ENCODE measurements at places on chromosomes 1 and 21. TPM values are rescaled to one million over a fixed set of nuclear protein-coding genes. Genes with fewer than 3 reads are reported as not detected.

Gene ADAM30
- not detected for total RNA-seq

Gene AIRE
- total RNA-seq, result 0.09 TPM

Gene AZIN2
- total RNA-seq, result 8.7 TPM

Gene TMEM52
- total RNA-seq, result 0.82 TPM

Gene MYOG
- not detected for total RNA-seq

Gene TUFT1
- 6.9 TPM for total RNA-seq

Gene PGLYRP3
- not detected for total RNA-seq

Gene TNFSF4
- 2.3 TPM for total RNA-seq

GRCh38 chr1:224763126-224763775 is 147.1 kb downstream of the CNIH3 start:
- DNase-seq, result no peak

DNA sequence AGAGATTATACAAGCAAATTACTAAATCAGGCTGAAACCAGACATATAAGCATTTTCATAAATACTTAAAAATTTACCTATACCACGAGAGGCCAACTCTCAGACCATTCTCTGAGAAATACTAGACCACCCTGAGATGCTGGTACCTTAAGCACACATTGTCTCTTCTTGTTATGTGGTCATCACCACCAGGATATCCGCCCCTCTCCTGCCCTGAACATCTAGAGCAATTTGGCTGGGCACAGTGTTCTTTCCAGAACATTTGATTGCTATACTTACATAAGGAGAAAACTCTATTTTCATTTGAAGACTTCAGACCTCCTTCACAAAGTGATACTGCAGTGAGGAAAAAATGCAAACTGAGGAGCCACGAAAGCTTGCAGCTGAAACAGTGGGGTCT is 36.2 kb upstream of the DUSP10 start:
- DNase-seq, result no peak

- no peak for DNase-seq
Observed at GRCh38 chr1:207923561-207923960, 12.6 kb upstream of the CD34 start.

DNA sequence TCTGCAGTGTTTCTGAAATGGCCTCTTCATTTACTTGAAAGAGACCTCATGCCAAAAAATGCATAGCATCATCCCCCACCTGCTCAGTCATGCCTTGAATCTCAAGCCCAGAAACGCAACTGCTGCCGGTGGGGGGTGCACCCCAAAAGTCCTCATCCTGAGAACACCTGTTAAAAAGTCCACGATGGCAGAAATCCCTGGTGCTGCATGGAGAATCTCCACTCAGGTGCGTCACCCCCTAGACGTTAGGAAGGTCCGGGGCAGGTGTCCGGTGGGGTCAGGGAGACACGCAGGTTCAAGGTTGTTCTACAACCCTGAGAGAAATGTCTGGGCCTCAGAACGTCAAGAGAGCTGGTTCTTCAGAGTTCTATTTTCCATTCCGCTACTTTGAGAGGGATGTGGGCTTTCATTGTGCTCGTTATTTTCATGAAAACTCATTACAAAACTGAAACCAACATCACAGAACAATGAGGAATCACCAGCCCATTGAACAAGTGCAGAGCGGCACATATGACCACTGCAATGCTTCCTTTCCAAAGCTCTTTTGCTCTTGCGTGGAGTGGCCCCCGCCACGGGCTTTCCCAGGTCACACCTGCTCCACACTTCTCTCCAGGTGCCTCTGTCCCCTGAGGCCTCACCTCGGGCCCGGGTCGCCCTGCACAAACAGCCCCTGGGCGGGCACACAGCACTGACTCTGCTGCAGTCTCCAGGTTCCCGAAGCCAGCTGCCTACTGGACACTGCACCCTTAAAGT is 201.9 kb downstream of the TOMM20 start:
- no peak for DNase-seq

DNA sequence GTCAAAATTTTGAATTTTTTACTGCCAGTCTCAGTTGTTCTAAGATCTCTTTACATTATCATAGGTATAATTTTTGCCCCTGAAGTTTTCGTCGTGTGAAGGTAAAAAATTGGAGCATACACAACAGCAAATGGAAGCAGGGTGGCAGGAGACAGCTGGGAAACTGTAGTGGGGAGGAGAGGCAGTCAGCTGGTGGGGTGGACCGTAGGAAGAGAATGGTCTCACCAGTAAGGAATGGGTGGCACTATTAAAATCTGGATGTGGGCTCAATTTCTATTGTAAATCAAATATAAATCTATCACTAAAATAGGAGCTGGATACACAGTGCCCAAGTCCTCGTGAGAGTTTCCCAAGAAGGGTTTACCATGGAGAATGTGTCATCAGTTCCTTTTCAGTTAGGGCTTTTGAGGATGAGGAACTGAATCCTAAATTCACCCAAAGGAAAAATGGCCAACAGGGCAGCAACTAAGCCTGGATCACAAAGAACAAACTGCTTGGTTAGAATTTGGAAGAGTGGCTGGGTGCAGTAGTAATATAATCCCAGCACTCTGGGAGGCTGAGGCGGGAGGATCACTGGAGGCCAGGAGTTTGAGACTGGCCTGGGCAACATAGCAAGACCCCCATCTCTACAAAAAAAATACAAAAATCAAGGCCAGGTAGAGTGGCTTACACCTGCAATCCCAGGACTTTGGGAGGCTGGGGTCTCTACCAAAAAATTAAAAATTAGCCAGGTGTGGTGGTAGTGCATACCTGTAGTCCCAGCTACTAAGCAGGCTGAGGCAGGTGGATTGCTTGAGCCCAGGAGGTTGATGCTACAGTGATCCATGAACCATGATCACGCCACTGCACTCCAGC is 10.5 kb upstream of the IRF2BP2 start:
- no peak for DNase-seq

DNA sequence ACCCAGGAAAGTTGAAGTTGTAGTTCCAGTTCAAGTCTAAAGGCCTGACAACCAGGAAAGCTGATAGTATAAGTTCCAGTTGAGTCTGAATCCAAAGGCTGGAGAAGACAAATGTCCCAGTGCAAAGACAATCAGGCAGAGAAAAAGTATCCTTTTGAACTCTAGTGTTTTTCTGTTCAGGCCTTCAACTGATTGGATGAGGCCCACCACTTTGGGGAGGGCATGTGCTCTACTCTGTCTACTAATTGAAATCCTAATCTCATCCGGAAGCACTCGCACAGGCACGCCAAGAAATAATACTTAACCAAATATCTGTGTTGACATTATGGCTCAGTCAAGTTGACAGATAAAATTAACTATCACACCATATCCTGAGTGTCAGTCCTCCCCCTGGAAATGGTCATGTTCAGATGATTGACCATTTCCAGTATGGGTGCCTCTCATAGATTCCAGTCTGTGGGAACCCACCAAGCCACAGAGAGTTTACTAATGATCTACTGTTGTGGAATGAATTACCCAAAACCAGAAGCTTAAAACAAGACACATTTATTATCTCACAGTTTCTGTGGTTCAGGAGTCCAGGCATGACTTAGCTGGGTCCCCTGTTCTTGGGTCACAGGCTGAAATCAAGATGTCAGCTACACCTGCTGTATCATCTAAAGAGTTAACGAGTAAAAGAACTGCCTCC is 296.3 kb upstream of the ZP4 start:
- no peak for DNase-seq

GRCh38 chr1:20867847-20868246 is 80.7 kb upstream of the HP1BP3 start:
- no peak for DNase-seq

DNA sequence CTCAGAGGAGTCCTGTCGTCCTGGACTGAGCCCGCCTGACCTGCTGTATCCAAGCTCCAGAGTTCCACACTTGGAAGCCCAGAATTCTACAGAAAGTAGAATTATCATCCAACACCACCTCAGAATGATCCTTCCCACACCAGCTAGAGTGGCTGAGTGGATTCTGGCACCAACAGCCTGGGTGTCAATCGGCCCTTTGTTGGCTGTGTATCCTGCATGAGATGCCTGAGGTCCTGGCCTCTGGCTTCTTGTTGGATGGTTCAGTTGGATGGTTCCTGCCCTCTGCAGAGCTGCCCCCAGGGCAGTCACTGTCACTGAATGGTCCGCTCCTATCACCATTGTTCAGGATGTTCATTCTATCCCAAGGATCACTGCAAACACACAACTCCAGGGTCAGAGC is 49.8 kb downstream of the PGBD5 start:
- DNase-seq, result no peak

- no peak for DNase-seq
Observed at GRCh38 chr1:9537863-9538668, 1.2 kb upstream of the SLC25A33 start.

DNA sequence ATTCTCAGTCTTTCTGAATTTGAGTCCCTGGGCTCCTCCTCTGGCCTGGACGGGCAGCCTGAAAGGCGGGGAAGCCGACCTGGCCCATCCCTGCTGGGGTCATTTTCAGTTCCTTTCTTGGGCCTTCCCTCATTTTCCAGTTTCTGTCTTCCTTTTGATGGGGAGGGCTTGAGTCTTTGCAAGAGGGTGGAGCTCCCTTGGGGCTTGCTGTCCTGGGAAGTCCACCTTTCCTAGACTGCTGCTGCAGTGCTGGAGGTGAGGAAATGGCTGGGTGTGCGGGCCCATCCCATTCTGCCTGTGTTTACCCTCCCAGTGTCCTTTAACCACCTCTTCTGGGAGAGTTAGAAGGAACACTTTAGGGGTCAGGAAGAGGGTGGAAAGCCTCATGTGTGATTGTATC is 40.4 kb upstream of the SYNC start:
- no peak for DNase-seq

GRCh38 chr1:101506541-101507164 is 269.8 kb downstream of the S1PR1 start:
- peak; percentile 33 for DNase-seq

DNA sequence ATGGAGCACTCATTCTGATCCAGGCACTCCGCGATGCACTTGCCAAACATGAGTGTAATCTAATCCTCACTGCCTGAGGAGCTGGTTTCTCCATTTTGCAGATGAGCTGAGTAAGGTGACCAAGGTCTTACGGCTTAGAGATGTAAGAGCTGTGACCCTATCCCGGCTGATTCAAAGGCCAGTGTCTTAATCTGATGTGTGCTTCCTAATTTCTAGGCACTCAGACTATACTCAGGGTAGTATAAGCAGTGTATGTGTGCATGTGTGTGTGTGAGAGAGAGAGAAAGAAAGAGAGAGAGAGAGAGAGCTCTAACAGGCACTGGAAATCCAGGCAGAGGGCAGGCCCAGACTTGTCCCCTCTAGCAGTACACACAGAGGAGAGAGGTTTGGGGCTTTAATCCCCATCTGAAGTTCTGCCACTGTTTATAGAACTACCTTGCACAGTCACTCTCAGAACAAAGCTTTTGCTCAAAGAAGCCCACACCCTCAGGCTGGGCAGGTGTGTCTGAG is 188.2 kb downstream of the ZBTB18 start:
- no peak for DNase-seq

- DNase-seq, result no peak
Observed at GRCh38 chr1:190762325-190762724, 284.7 kb upstream of the BRINP3 start.

DNA sequence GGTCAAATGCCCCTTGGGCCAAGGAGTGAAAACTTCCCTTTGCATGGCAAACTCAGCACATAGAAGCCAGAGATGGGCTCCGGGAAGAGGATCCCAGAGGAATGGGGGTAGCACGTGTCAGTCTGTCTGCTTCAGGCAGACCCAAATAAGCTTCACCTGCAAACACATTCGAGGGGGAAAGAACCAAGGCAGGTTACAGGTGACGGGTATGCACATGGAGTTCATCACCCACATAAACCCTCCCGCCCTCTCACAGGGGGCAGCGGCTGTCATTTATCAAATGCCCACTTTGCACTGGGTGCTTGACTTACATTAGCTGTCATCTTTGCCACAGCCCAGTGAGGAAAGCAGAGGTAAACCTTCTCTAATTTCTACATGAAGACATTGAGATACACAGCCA is 73.0 kb upstream of the TLR5 start:
- DNase-seq, result no peak

DNA sequence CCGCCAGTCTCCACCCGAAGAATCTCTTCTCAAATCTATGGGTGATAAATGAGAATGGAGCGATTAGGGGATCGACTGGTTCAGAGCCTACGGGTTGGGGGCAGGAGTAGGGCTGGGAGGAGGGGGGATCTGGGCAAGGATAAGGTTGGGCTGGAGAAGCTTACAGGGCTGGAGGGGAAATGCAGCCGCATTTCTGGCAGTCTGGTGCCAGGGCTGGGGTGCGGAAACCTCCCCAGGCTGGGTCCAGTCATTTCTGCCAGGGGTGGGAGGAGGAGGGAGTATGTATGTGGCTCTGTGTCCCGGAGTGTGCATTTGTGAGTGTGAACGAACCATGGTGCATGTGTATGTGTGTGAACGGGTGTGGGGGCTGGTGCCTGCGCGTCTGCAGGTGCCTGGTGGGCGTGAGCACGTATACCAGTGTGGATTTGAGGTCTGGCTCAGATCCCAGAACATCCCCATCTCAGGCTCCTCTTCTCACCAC is 10.2 kb downstream of the C1orf216 start:
- DNase-seq, result no peak

GRCh38 chr1:217343907-217344306 is 287.0 kb downstream of the GPATCH2 start:
- DNase-seq, result no peak

- no peak for DNase-seq
Observed at GRCh38 chr1:47755101-47755990, 241.8 kb downstream of the TRABD2B start.

DNA sequence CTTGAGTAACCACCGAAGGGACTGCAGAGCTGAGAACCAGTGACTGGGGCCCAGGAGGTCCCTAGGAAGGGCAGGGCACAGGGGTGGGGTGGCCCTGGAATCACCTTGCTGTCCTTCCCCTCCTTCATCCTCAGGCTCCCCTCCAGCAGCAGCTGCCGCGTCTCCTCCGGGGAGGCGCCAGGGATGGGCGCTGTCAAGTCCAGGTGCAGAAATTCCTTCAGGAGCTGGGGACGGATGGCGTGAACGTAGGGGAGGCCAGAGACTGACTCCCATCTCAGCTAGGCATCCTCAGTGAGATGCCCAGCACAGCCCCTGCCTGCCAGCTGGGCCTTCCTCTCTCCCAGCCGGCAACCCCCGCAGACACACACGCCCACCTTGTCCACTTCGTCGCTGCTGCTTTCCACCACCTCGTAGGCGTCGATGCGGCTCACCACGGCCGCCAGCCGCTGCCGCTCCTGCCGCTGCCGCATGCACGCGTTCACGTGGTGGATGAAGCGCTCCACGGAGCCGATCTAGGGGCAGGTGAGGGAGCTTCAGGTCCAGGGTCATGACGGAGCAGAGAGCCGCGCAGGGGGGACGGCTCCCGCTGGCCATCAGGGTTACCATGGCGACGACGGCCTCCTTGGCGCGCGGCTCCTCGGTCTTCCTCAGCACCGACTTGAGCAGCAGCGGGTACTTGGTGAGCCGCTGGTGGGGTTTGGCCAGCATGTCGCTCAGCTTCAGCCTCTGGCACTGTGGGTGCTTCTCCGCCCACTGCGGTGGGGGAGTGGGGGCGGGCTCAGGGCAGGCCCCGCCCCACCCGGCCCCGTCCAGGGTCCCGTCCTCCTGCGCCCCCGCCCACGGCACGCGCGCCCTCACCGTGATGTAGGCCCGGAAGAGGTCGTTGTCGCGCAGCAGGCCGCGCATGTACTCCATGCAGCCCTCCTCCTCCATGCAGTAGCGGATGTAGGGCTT is 4.4 kb upstream of the TNFRSF25 start:
- DNase-seq, result no peak

Measured in cerebellum (tissue), 4 donors.